NT2/D1 (cell line): ENCODE measurements at places on chromosomes 7 and 10.
A peak's percentile ranks its signal among the peaks of the same experiment; 100 is the strongest.

DNA sequence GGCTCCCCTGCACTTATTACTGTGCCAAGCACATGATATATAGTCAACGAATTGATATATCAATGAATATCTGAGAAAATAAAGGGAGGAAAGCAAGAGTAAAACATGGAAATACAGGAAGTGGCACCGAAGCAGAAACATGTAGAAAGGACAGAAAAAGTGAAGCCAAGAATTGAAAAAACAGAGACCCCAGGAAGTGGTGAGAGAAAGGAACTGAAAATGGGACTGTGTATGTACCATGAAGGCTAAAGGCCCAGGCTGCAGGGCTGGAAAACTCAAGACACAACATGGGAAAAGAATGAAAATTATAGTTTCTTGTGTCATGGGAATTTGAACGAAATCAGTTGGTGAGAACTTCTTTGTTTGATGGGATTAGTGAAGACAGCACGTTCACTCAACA is 60.6 kb downstream of the MAP3K8 start:
- no peak for DNase-seq

DNA sequence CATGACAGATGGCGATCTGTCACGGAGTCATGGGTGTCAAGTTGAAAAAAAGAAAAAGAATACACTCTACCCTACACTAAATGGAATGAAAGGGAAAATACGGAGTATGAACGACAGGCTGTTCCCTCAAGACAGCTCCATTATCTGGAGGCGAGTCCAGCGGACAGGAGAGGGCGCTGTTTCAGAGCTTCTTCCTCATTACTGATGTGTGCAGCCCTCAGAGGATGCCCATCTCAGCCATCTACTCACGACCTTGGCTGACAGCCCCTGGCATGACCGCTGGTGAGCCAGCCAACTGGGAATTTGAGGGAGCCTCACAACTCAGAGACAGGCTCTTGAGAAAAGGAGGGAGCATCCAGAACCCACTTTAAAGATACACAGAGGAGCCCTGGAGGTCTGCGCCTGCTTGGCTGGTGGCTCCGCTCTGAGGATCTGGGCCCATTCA is 49.6 kb upstream of the SMNDC1 start:
- peak; percentile 60 for DNase-seq

DNA sequence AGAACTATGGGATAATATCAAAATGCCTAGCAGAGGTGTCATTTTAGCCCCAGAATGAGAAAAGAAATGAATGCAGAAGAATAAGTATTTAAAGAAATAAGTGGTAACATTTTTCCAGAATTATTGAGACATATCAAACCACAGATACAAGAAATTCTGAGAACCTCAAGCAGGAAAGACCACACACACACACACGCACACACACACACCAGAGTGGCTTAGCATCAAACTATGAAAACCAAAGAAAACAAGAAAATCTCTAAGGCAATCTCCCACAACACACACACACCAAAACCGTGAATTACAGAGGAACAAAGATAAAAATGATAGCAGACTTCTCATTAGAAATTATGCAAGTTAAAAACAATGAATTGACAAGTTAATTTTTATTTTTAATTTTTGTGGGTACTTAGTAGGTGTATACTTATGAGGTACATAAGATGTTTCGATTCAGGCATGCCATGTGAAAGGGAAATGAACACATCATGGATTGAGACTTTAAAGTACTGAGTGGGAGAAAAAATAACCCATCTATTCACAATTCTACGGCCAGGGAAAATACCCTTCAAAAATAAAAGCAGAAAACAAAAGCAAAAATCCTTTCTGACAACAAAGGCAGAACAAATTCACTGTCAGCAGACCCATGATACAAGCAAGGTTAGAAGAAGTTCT is 14.6 kb downstream of the PPIF start:
- no peak for DNase-seq

DNA sequence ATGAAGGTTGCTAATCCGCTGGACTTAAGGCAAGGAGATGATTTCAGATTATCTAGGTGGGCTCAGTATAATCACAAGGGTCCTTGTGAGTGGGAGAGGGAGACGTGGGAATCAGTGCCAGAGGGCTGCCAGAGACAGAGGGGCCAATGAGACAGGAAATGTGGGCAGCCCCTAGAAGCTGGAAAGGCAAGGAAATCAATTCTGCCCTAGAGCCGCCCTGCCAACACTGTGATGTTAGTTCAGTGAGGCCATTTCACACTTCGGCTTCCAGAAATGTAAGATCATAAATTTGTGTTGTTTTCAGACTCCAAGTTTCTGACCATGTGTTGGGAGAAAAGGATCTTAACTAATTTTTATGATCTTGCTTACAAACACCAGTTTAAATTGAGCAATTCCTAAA is 3.6 kb upstream of the GPNMB start:
- DNase-seq = no peak

DNA sequence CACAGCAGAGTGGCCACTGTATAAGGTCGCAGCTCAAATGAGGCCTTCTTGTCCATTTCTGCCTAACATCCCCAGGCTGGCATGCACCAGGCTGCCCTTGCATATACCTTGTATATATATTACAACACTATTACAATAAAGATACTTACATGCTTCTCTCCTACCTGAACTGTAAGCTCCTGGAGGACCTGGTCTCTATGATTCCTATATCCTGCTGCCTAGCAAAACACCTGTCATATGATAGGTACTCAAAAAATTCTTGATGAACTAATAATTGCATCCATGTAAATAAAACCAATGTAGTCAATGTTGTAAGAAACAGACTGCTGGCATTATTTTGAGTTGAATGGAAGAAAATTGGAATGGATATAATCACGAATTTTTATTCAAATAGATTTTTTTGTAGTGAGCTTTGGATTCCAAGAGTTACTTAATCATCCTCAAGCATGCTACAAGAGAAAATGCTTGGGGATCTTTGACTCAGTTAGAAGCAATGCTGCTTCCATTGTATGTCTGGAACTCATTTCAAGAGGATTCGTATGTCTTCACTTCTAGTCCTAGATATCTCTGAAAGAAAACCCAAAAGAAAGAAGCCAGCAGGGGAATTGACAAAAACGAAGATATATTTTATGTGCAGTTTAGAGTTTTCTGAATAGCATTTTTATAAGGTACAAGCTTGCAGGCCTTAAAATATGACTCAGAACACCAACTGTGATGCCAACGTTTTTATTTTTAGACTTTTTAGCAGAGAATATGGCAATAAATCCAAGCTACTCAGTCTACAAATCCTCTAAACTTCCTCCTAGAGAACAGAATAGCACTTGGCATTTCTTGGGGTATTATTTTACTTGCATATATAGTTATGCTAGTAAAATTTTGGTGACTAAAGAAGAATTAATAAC is 53.1 kb downstream of the OSBPL3 start:
- DNase-seq = no peak

DNA sequence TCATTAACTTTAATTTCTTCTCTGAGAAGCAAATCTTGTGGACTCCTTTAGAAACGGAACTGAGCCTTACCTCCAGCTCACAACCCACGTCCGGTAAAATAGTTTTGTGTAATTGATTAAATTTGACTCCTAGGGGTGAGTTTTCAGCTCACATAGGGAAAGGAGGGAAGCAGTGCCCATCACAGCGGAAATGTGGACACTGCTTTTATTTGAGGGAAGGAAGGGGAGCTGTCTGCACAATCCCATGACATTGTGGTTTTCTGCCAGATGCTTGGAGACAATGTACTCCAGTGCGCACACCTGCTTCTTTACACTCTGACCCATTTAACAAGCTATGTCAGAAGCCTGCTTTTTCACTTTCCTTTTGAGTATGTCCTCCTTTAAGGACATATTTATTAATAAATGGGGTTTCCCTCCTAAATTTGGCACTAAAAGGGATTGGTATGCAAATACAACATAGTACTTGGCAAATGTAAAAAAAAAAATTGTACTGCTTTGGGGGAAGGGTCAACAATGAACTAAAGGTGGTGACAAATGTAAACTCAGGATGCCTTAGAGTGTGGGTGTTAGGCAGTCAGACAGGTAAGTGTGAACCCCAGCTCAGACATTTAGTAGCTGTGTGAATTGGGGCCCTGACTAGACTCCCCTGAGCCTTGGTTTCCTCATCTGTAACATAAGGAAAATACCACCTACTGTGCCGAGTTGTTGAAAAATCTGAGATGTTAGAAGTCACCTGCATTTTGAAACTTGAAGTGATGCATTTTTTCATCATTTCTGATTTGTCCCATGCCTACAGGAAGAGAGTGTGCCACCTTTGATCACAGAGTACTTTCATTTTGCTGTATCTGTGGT is 90.2 kb upstream of the KLF6 start:
- DNase-seq = no peak

DNA sequence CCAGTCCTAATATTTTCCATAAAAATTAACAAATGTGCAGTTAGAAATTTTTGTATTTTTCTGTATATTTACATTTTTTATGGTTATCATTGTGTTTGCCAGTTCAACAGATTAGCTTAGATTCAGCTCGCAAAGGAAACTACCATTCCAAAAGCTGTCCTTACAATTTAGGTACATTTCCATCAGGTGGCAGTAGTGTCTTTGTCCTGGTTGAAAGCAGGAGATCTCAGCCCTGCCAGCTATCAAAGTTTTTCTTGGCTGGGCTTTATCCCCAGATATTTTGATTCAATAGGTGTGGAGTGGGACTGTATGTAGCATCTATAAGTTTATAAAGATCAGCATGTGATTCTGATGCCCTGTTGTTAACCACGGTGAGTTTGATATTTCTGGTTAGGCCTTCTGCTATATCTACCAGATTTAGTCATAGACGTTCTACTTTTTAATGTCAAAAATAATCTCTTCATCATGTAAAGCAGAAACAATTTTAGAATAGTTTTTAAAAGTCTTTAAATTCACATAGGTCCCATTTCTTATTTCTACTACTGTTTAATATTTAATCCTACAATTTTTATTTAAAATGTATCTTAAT is 15.5 kb upstream of the ICA1 start:
- peak; percentile 27 for DNase-seq
